ENCODE measurements at places on chromosomes 12 and 14. TPM values are rescaled to one million over a fixed set of nuclear protein-coding genes. Genes with fewer than 3 reads are reported as not detected.

The ITGB7 gene
- total RNA-seq: not detected

The HSPB8 gene
- total RNA-seq: 4.7 TPM

The LALBA gene
- not detected for total RNA-seq

The KRT2 gene
- total RNA-seq: not detected

The GPRC5A gene
- 0.38 TPM for total RNA-seq

The CACNA1C gene
- total RNA-seq: 0.82 TPM

The TAS2R31 gene
- 6.1 TPM for total RNA-seq

The TAS2R14 gene
- total RNA-seq: 5.9 TPM

Data from GM23338 (cell line).